Activated CD8-positive, alpha-beta memory T cell treated with anti-CD3 and anti-CD28 coated beads for 48 hours (primary cell): ENCODE measurements at places on chromosomes 6 and 20.

- peak; percentile 16 for DNase-seq
Observed at GRCh38 chr20:21615617-21616080, 89.8 kb upstream of the PAX1 start.

GRCh38 chr6:32406857-32407256 lies at the start of gene BTNL2:
BTNL2 (minus strand) TSS chr6:32407181; CDS start chr6:32407123, 58 bp downstream.
- no peak for DNase-seq

DNA sequence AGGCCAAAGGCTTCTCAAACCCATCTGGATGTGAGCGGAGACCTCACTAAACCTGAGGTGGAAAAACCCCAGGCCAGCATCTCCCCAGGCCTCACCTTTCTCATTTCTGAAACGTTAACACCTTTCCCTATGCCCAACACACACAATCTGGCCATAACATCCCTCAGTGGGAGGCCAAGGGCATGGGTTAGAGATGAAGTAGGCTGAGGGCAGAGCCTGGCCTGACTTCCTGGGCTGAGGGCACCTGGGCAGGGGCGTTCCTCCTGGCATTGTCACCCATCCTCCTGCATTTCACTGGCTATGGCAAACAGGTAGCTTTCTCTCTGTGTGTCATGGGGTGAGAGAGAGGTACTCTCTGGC lies 8.4 kb downstream of the MOCS1 start:
- DNase-seq, result no peak

GRCh38 chr6:134669485-134669884 lies 280.4 kb downstream of the ALDH8A1 start:
- no peak for DNase-seq

DNA sequence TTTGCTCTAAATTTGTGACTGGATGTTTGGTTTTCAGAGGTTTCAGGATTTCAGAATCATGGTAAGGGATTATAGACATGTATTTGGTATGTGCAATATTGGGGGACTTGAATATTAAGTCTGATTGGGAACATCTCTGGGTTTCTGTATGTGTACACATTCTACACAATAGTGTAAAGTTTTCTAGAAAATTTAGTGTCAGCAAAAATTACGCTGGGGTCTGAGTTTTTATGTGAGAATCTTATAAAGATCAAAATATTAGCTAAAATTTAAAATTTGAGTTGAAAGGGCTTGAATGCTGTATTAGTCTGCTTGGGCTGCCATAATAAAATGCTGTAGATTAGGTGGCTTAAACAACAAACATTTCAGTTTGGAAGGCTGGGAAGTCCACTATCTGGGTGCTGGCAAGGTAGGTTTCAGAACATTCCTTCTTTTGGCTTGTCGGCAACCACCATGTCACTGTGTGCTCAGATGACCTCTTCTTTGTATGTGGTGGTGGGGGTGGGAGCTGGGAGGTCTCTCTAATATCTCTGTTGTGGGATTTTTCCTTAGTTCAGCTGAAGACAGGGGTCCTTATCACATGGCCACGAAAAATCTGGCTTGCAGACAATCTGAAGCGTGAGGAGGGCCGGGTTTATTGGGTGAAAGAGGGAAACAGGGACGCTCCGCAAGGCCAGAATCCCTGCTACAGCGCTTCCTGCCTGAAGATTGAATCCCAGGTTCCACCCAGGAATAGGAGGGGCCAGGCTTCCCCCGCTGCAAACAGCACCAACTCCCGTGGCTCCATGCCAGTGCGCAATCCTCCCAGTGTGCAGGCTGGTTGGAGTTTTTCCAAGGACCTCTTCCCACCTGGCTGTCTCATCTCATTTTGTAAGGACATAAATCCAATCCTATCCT lies 299.7 kb downstream of the PLCB1 start:
- no peak for DNase-seq

- DNase-seq, result no peak
Observed at GRCh38 chr6:66210964-66211363, 503.9 kb upstream of the EYS start.

GRCh38 chr6:83960664-83961063 lies 72.9 kb upstream of the MRAP2 start:
- no peak for DNase-seq

DNA sequence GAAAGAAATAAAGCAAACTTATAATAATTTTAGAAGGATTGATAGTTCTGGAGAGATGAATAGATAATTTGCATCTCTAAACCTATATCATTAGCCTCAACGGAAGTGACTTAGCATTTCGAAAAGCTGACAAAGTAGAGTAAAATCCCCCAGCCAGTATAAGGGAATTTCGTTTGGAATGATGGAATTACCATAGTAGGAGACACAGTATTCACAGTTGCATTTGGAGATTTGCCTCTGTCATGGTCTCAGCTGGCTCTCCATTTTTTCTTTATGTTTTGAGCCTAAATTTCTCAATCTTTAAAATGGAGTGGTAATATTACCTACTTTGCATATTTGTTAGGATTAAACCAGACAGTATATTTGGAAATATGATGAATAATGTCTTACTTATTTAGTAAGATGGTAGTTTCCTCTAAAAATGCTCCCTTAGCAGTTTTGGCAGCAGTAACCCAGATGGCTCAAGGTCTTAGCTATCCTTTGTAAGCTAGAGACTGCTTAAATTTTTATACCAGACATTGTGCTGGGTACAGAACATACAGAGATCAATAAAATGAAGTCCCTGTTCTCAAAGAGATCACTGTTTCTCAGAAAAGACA lies 58.2 kb downstream of the SMAP1 start:
- no peak for DNase-seq

DNA sequence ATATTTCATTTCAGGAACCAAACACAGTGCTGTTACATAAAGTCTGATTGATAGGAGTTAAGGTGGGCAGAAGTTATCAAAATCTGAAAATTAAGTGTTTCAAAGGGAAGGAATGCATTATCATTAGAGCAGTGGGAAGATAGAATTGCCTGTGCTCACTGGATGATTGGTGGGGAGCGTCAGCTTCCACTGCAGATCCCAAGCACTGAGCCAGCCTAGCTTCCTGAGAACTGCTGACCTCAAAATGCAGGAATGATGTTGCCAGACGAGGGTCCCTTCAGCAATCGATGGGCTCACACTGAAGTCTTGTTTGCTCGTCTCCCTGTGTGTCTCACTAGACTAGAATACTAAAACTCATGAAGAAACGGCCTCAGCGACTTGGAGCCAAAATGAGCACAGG lies 110.0 kb upstream of the PHACTR1 start:
- DNase-seq, result no peak

DNA sequence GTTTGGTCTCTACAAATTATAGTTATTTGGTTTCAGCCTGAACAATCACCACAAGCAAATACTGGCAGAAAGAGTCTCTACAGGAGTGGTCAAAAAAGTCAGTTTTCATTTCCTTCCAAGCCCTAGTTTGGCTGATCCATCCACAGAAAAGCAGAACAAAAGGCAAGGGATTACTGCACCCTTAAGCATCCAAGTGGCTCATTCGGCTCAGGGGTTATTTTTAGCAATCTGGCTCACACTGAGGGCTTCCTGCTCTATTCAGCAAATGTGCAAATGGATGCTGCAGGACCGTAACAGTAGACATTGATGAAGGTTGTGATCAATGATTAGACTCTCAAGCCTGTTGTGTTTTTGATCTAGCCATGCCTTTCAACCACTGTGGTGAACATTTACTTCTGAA lies 62.2 kb upstream of the FABP7 start:
- no peak for DNase-seq

DNA sequence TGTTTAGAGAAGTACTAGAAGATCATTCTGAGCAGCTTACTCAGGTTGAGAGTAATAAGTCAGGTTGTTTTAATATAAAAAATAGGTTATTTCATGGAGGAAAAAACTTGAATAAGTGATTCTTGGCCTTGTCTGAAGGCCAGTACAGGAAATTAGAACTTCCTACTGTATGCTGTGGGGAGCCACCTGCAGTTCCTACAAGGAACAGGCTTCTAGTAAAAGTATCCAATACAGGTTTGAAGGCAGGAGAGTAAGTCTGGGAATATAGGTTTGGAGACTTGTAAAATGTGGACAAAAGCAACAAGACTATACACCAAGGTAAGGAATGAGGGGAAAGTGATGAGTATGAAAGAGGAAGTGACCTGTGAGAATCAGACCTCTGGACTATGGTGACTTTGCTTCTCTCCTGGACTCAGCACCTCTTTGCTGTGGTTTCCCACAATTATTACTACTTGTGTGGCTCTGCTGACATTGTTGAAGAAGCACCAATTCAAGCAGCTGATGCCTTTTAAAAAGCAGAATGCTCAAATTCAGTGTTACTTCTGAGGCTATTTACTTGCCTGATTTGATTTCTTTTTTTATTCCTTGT lies 278.6 kb downstream of the TBC1D7 start:
- no peak for DNase-seq

GRCh38 chr6:159953091-159953601 lies 15.7 kb upstream of the IGF2R start:
- DNase-seq, result no peak

GRCh38 chr20:17525650-17526049 lies 5.5 kb downstream of the BFSP1 start:
- no peak for DNase-seq

GRCh38 chr20:48747840-48748414 lies 79.9 kb downstream of the PREX1 start:
- no peak for DNase-seq

- DNase-seq, result no peak
Observed at GRCh38 chr20:54195483-54196472, 12.1 kb upstream of the PFDN4 start.

- DNase-seq, result no peak
Observed at GRCh38 chr6:137282254-137282653, 63.1 kb upstream of the IFNGR1 start.

DNA sequence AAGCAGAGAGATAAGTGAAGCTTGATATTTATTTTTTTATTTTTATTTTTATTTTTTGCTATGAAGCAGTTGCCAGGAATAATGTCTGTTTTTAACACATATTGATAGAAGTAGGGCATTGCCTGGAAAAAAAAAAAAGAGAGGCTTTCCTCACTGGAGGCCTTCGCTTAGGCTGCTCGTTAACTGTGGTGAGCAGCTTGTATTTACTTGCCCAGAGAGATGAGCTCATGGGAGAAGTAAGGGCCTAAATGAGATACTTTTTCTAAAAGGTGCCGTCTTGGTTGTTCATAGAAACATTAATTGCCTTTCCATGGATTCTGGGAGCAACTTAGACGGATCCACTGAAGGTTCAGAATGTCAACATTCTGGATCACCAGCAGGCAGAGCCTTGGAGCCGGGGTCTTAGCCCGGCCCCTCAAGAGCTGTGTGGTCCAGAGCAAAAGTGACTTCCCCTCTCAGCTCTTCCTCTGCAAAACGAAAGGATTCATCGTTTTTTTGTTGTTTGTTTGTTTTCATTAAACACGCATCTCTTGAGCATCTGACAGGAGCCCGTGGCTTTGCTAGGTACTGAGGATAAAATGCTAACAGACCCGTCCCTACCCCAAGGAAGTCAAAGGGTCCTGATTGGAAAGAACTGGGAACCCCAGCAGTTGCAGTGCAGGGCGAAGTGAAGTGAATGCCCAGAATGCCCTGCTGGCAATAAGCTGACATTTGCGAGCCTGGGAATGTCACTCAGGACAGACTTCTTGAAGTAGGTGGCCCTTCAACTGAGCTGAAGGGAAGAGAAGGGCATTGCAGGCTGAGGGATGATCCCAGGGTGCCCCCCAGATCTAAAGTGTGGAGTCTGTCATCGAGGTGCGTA lies 138.5 kb downstream of the ZDHHC14 start:
- DNase-seq, result no peak

GRCh38 chr6:161866570-161866969 lies 592.7 kb upstream of the AGPAT4 start:
- no peak for DNase-seq

DNA sequence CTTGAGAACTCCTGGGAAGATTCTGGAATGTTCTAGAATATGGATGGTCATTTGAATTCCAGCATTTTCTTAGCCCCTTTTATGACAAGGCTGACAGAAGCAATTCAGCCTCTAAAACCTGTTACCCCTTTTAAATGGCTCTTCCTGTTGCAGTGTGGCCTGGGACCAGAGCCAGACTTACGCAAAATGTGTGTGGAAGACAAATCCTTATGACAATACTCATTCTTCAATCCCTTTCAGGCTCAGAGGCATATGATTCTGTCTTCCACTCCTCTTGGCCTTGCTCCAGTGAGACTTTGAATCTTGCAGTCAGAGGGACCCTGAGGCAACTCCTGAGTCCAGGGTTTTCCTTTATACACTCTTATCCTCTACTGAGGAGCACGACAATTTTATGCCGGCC lies 287.0 kb downstream of the CLIC5 start:
- DNase-seq, result no peak

GRCh38 chr6:166910601-166911000 lies 45.7 kb downstream of the RNASET2 start:
- no peak for DNase-seq

DNA sequence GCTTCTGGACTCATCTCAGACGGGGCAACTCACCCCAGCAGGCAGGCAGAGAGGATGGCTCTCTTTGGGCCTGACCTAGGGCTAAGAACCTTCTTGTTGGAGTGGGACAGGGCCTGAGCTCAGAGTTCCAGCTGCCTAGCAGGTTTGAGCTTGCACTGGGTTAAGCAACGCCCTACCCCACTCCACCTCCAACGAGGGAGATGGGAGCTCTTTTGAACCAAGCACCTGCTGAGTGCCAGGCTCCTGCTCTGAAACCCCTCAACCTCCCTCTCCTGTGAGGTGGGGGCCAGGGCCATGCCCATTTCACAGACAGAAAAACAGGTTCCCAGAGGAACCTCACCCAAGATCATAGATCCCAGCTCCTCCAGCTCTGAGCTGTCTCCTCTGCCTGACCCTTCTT lies 54.3 kb downstream of the SNAI1 start:
- no peak for DNase-seq

DNA sequence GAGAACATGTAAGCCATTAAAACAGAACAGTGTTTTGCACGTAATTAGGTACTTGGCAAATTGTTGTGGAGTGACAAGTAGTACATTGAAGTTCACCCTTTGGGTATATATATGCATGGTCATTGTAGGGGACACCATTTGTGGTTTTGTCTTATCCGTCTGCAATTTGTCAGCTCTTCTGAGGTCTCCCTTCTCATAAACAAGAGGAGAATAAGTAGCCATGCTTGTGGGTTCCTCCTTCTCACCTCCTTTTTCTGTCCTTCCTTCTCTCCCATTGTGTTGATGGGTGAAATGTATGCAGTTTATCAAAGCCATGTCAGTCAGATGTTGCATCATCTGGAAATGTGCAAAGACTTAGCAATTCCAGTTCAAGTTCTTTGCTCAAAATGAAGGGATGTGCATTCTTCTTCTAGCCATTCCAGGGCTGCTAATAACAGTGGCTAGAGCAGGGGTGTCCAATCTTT lies 70.9 kb downstream of the QKI start:
- DNase-seq, result no peak

- DNase-seq, result no peak
Observed at GRCh38 chr20:63168861-63169260, 47.1 kb downstream of the YTHDF1 start.

DNA sequence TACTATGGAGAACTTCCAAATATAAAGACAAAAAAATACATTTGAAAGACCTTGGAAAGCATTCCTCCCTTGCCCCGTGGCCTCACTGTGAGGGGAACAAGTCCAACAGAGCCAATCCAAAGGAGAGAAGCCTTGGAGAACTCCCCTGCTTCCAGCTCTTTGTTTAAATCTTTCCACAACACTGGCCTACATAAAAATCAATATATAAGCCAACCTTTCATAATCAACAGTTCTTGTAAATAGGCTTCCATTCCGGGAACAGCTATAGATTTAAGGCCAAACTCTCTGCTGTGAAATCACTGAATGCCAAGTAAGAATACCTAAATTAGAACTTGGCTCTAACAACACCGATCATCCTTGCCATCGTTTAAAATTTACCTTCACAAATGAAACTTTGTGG lies 242.1 kb downstream of the HACE1 start:
- no peak for DNase-seq

GRCh38 chr20:52722926-52723688 lies 249.1 kb upstream of the TSHZ2 start:
- no peak for DNase-seq
